ENCODE measurements at places on chromosomes 2 and 18. TPM values are rescaled to one million over a fixed set of nuclear protein-coding genes. Genes with fewer than 3 reads are reported as not detected.

GRCh38 chr2:9247177-9247576 lies 40.6 kb downstream of the ASAP2 start:
- DNase-seq: no peak
- H3K27me3 ChIP-seq: no peaks in the 10 kb centered on the region
- no peaks in the 10 kb centered on the region for H3K4me1 ChIP-seq
- no peak overlapping the region for H3K27ac ChIP-seq
- H3K4me3 ChIP-seq: no peak overlapping the region

DNA sequence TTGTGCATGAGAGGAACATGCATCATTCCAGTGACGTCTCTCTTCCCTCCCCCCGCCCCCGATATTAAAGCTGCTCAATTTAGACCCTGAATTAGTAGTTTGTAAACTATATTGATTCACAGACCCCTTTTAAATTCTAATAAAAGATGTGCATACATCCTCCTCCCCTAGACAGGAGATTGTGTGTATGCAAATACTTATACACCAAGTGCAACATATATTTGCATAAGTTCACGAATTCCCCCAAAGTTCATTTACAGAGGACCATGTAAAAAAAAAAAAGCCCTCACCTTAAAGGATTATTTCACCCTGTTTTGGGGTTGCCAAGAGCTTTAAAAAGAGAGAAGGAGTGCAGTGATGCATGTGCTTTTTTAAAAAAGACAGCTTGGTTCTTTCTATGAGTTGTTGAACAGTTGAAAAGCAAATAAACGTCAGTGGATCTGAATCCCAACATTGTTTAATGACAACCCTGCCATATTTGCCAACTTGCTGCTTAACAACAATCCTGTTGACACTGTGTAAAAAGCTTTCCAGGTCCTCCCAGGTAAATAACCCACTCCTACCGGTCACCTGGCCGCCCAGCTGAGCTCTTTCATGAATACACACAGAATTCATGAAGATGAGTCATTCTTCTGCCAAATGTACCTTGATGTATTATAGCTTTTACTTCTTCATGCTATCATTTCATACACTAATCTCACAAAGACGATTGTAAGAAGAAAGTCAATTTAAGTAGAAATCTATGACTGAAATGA lies 211.5 kb downstream of the IKZF2 start:
- H3K4me1 ChIP-seq: no peaks in the 10 kb centered on the region
- DNase-seq: no peak

DNA sequence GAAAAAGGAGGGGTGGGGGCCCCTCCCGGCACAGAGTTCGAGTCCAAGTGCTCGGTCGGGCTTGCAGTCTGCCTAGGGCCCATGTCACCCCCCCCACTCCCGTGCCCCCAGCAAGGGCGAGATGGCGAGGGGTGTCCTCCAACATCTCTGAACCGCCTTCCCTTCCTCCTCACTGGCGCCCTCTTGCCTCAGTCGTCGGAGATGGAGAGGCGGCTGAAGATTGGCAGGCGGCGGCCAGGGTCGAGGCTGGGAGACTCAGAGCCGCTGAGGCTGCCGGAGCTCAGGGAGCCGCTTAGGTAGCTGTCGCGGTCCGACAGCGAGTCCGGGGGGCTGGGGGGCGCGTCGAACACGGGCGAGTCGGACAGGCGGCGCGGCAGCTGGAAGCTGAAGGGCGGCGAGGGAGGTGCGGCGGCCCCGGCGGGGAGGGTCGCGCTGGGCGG lies 2.3 kb downstream of the ZFP36L2 start:
- H3K27ac ChIP-seq: peak overlapping the region; percentile 96
- peaks cover 36% of the 10 kb centered on the region for H3K36me3 ChIP-seq

The MERTK gene
- total RNA-seq: 1.2 TPM

- H3K27me3 ChIP-seq: no peaks in the 10 kb centered on the region
- H3K36me3 ChIP-seq: no peaks in the 10 kb centered on the region
- H3K4me1 ChIP-seq: no peaks in the 10 kb centered on the region
- no peak overlapping the region for H3K27ac ChIP-seq
Measured at GRCh38 chr2:234823877-234824376, 127.9 kb upstream of the SH3BP4 start.

DNA sequence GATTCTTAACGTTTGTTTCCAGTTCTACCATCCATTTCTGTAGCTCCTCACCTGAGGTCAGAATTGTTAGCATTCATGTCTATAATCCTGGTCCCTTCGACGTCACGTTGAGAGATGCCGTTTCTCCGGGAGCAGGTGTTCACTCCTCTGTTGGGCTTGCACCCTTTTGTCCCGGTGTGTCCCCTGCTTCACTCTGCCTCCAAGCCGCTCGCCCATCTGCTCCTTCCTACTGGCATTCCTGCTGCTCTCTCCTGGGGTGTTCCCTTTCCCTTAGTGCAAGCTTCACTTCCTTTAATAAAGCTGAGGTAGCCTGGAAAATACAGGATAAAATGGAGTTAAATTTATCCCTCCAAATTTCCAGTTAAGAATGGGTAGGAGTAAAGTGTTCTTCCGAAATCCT lies 61.9 kb upstream of the CABYR start:
- H3K4me1 ChIP-seq: peaks cover 13% of the 10 kb centered on the region
- H3K27me3 ChIP-seq: no peaks in the 10 kb centered on the region
- no peak for DNase-seq

- H3K27me3 ChIP-seq: no peaks in the 10 kb centered on the region
- no peaks in the 10 kb centered on the region for H3K36me3 ChIP-seq
- no peaks in the 10 kb centered on the region for H3K4me1 ChIP-seq
- no peak overlapping the region for H3K27ac ChIP-seq
- no peak overlapping the region for H3K4me3 ChIP-seq
- no peak for DNase-seq
Measured at GRCh38 chr18:71045331-71046065, 756.7 kb downstream of the SOCS6 start.

DNA sequence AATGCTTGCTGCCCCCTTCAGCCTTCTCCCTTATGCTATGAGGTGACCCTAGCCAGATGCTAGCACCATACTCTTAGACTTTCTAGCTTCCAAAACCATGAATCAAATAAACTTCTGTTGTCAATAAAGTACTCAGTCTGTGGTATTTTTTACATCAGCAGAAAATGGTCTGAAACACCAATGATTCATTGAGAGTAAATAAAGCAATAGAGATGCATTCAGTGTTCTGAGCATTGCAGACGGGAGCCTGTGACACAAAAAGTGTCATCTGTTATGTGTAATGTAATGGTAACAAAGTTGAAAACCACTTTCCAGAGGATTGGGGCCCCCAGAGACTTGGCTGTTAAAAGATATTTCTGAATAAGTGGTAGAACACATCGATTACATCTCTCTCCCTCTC lies 758.0 kb upstream of the NRXN1 start:
- no peaks in the 10 kb centered on the region for H3K27me3 ChIP-seq
- H3K4me3 ChIP-seq: no peak overlapping the region
- no peak for DNase-seq
- H3K36me3 ChIP-seq: no peaks in the 10 kb centered on the region
- no peak overlapping the region for H3K27ac ChIP-seq
- no peaks in the 10 kb centered on the region for H3K4me1 ChIP-seq

DNA sequence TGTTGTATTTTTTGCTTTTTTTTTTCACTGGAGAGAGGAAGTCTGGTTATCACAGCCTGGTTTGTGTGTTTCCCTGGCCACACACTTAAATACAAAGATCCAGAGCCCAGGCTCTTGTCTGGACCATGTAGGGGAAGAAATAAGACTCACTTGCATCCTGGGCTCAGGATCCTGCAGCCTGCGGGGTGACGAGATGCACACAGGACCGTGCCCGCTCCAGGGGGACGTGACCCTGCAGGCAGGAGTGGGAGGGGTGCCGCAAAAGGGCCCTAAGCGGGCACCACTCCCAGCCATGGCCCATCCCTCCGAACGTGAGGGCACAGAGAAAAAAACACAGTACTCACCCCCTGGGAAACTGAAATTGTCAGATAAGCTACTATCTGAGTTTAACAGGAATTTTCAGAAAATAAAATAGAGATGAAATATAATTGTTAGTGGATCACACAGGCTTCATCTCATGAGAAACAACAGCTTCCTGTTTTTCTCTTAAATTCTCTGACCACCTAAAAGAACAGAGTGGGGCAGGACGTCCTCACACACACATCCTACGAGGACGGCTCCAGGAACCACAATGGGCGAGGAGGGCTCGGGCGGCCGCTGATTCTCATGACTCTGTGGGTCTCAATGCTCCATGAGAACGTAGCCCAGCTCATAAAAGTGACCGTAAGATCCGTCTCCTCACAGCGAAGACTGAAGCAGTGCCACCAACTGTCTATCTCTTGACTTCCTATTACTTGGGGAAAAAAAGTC lies 142.6 kb upstream of the ALKAL2 start:
- peak overlapping the region; percentile 91 for H3K27ac ChIP-seq
- H3K4me1 ChIP-seq: peaks cover 29% of the 10 kb centered on the region
- H3K4me3 ChIP-seq: peak overlapping the region; percentile 20
- no peaks in the 10 kb centered on the region for H3K36me3 ChIP-seq
- H3K27me3 ChIP-seq: no peaks in the 10 kb centered on the region
- peak; percentile 31 for DNase-seq

The ZSCAN30 gene
- 16.4 TPM for total RNA-seq

The CASP10 gene
- total RNA-seq: 101 TPM

The IL36A gene
- not detected for total RNA-seq

DNA sequence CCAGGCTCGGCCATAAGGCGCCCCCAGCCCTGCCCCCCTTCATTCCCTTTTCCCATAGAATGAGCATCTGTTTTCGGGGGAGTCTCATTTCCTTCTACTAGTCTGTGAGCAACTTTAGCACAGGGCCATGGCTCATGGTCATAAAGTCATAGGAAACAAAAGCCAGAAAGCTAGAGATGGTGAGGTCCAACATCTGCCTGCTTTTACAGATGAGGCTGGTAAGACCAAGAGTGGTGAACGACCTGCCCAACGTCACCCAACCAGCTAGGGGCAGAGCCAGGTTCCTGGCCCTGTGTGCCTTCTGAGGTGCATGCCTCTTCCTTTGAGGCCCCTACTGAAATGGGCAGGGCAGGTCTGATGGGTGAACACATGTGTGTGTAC lies 212.7 kb downstream of the DYSF start:
- no peak for DNase-seq
- H3K4me1 ChIP-seq: no peaks in the 10 kb centered on the region
- no peaks in the 10 kb centered on the region for H3K27me3 ChIP-seq
- no peak overlapping the region for H3K4me3 ChIP-seq
- no peaks in the 10 kb centered on the region for H3K36me3 ChIP-seq

DNA sequence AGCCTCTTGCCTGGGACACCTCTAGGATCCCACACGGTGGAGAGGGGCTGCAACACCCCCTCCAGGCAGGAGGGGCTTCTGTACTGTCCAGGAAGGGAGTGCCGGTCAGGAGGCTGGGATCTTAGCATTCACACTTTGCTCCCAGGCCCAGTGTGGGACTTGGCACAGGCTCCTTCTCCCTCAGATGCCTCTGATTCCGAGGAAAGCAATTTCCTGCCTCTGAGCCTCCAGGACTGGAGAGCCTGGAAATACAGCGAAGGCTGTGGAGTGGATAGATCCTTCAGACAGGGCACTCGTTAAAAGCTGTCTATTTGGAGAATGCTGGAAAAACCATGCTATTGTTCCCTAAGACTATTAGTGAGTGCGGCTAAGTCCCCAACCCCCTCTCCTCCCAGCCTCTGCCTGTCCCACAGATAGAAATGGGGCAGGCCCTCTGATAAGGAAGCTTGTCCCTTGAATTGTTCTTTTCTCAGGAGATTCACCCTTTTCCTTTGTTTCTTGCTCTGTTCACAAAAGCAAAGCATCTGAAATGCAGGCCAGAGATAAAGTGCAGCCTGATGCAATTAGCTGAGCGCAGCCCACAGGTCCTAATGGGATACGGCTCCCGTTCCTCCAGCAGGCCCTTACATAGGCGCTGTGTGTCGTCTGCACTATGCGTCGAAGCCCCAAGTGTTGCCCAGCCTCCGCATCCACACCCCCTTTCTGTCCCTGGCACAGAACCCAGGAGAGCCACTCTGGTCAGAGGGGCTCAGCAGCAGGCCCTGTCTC lies 252.2 kb downstream of the KLHL29 start:
- no peaks in the 10 kb centered on the region for H3K4me1 ChIP-seq
- H3K27me3 ChIP-seq: no peaks in the 10 kb centered on the region

GRCh38 chr2:238649936-238650518 lies 197.9 kb upstream of the TWIST2 start:
- no peak overlapping the region for H3K27ac ChIP-seq
- no peaks in the 10 kb centered on the region for H3K27me3 ChIP-seq
- DNase-seq: no peak
- H3K4me3 ChIP-seq: no peak overlapping the region
- no peaks in the 10 kb centered on the region for H3K36me3 ChIP-seq
- H3K4me1 ChIP-seq: no peaks in the 10 kb centered on the region

DNA sequence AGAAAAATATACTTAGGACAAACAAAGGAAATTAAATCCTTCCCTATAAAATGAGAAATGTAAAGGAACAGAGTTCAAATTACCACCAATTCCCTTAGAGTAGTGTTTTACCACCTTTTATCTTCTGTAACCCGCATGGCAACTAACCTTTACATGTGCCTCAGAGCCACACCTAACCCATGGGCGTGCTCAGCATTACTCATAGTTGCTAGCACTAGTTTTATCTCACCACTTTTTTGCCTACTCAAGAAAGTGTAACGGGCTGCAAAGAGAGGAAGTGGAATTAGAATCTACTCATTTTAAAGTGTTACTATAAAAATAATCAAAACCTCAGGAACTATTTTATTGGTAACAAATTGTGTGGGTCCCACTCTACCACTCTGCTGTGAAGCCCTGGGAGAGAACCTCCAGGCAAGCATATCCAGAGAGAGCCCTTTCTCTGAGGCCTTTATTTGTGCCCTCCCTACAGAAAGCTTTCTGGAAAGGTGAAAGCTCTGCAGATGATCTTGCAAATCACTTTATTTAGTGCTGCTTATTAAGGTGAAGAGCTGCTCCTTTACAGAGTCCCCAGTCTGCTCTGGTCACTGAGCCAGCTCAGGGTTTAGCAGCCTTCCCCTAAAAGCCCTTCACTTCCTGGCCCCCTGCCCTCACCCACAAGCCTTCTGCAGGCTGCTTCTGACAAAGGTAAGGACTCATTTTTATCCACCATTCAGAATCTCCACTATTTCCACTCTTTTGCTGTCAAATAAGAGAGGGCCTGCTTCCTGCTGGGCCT lies 98.8 kb downstream of the TRABD2A start:
- DNase-seq: peak; percentile 79
- no peaks in the 10 kb centered on the region for H3K27me3 ChIP-seq
- H3K27ac ChIP-seq: peak overlapping the region; percentile 71
- no peaks in the 10 kb centered on the region for H3K36me3 ChIP-seq
- peaks cover 24% of the 10 kb centered on the region for H3K4me1 ChIP-seq
- no peak overlapping the region for H3K4me3 ChIP-seq

- H3K36me3 ChIP-seq: no peaks in the 10 kb centered on the region
- H3K27ac ChIP-seq: no peak overlapping the region
- DNase-seq: no peak
- H3K4me3 ChIP-seq: no peak overlapping the region
Measured at GRCh38 chr18:37309059-37309458, 256.5 kb downstream of the CELF4 start.
